ENCODE measurements at places on chromosomes 3 and 15. TPM values are rescaled to one million over a fixed set of nuclear protein-coding genes. Genes with fewer than 3 reads are reported as not detected.

- no peak overlapping the region for H3K27ac ChIP-seq
- H3K4me1 ChIP-seq, result no peaks in the 10 kb centered on the region
- H3K4me3 ChIP-seq, result no peak overlapping the region
- H3K27me3 ChIP-seq, result no peaks in the 10 kb centered on the region
Measured at GRCh38 chr15:63985221-63986184, 60.8 kb downstream of the DAPK2 start.

DNA sequence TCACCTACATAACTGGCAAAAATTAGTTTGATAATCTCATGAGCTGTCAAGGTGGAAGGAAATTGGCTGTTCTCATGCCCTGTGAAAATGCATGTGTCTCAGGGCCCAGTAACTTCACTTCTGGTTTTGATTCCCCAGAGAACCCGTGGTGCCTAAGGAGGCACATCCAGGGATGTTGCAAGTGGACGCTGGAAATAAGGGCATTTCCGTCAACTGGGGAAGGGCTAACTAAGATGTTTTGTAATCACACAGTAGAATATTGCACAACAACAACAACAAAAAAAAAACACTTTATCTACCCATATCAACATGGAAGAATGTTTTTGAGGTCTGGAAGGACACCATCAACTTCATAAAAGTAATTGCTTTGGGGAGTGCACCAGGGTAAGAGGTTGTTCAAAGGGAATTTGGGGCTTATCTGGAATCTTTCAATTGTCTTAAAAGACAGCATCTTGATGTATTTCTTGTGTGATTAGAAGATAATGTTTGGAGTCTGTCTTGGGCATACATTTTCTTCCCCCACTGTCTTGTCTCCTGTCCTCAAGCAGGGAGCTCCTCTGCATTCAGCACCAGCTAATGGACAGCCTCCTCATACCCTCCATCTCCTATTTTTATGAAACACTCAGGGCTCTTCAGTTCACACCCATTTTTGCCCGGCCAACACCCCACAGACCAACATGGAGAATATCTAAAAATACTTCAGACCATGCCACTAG lies 37.2 kb upstream of the PRR20G start:
- H3K27me3 ChIP-seq, result no peaks in the 10 kb centered on the region
- H3K4me1 ChIP-seq, result no peaks in the 10 kb centered on the region
- H3K27ac ChIP-seq, result no peak overlapping the region
- H3K4me3 ChIP-seq, result no peak overlapping the region
- DNase-seq, result no peak

GRCh38 chr3:114745322-114746240 lies 401.5 kb downstream of the ZBTB20 start:
- no peaks in the 10 kb centered on the region for H3K27me3 ChIP-seq
- no peaks in the 10 kb centered on the region for H3K36me3 ChIP-seq

DNA sequence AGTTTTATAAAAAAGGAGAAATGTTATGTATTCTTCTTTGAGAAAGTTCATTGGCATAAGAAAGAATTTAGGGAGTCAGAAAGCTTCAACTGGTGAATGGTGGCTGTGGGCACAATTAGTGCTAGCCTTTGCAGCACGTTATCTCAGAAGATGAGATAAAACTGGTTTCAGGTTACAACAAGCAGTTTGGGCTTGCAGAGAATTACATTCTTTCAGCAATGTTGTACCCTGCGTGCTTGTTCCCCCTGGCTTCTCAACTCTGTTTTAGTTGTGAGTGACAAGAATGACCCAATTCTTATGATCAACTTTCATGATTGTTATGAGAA lies 31.6 kb upstream of the ACP3 start:
- H3K36me3 ChIP-seq, result no peaks in the 10 kb centered on the region
- no peak overlapping the region for H3K27ac ChIP-seq
- H3K27me3 ChIP-seq, result no peaks in the 10 kb centered on the region
- no peaks in the 10 kb centered on the region for H3K4me1 ChIP-seq

DNA sequence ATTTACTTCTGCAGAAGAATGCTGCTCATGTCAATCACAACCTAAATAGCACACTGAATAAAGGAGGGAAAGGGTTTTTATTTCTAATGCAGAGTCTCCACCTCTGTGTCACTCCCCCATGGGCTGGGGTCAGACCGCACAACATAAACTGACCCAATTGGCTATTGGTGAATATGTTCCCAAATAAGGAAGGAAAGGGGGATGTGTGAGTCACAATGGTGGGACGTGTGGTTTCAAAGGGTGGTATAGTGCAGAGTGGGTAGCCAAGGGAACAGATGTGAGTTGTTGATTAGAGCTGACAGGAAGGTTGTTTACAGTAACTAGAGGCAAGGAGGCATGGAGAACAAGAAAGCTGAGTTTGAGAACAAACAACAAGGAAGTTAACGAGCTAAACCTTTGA lies 491.8 kb downstream of the ZPLD1 start:
- H3K4me1 ChIP-seq, result no peaks in the 10 kb centered on the region
- H3K27ac ChIP-seq, result no peak overlapping the region
- DNase-seq, result no peak
- H3K4me3 ChIP-seq, result no peak overlapping the region
- no peaks in the 10 kb centered on the region for H3K27me3 ChIP-seq
- no peaks in the 10 kb centered on the region for H3K36me3 ChIP-seq

- DNase-seq, result no peak
- no peaks in the 10 kb centered on the region for H3K27me3 ChIP-seq
- no peak overlapping the region for H3K27ac ChIP-seq
Measured at GRCh38 chr15:27722102-27722501, 377.0 kb downstream of the OCA2 start.

- H3K27me3 ChIP-seq, result no peaks in the 10 kb centered on the region
- H3K36me3 ChIP-seq, result no peaks in the 10 kb centered on the region
- H3K4me1 ChIP-seq, result peaks cover 3% of the 10 kb centered on the region
- DNase-seq, result no peak
- no peak overlapping the region for H3K27ac ChIP-seq
Measured at GRCh38 chr3:100506355-100506754, 13.9 kb downstream of the TMEM45A start.

GRCh38 chr3:32202496-32202895 lies 36.0 kb upstream of the CMTM8 start:
- H3K4me1 ChIP-seq, result no peaks in the 10 kb centered on the region
- H3K27me3 ChIP-seq, result no peaks in the 10 kb centered on the region
- H3K27ac ChIP-seq, result no peak overlapping the region
- no peak overlapping the region for H3K4me3 ChIP-seq

DNA sequence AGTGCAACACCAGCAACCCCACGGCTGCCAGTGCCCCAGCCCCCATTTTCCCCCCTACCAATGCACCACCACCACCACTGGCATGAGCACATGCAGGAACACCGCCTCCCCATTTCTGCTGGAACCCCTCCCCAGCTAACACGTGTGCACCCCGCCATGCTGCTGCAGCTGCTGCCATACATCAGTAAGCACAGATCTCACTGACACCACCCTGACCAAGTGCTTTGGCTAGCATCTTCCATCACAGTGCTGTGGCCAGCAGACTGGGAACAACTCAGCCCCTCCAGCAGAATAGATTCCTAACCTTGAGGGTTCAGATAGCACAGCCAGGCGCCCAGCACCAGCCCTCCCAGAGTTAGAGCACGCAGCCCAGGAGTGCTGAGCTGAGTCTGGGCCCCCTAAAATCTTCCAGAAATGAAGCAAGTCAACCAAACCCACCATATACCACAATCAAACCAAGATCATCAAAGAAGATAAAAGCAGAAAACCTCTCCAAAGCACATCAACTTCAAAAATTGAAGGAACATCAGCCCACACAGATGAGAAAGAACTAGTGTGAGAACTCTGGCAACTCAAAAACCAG lies 81.2 kb upstream of the CDV3 start:
- no peaks in the 10 kb centered on the region for H3K27me3 ChIP-seq
- no peaks in the 10 kb centered on the region for H3K4me1 ChIP-seq
- no peak overlapping the region for H3K4me3 ChIP-seq
- no peak overlapping the region for H3K27ac ChIP-seq

GRCh38 chr3:5448246-5448645 lies 260.7 kb downstream of the EDEM1 start:
- H3K4me3 ChIP-seq, result no peak overlapping the region
- H3K27ac ChIP-seq, result no peak overlapping the region
- DNase-seq, result no peak
- H3K27me3 ChIP-seq, result no peaks in the 10 kb centered on the region

DNA sequence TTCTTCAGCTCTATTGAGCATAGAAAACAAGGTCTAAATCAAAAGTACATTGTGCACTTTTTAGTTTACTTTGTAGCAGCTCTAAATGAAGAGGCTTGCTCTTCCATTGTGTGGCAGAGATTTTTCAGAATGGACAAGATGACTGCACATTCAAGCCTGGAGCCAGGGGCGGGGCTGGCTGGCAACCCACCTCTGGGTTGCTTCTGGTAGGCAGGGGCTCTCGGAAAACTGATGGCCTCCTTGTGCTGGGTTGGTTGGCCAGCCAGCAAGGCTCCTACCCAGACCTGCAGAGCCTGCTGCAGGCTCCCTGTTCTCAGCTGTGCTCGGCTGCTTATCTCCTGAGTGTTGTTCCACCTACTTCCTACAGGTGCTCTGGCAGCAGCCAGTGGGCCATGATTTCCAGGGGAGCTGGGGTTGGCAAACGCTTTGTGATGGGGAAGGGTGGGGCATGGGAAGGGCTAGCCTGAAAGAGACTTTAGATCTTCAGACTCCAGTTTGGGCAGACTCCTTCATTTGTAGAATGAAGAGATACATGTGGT lies 8.8 kb downstream of the BSN start:
- no peaks in the 10 kb centered on the region for H3K4me1 ChIP-seq
- no peaks in the 10 kb centered on the region for H3K36me3 ChIP-seq
- DNase-seq, result no peak

DNA sequence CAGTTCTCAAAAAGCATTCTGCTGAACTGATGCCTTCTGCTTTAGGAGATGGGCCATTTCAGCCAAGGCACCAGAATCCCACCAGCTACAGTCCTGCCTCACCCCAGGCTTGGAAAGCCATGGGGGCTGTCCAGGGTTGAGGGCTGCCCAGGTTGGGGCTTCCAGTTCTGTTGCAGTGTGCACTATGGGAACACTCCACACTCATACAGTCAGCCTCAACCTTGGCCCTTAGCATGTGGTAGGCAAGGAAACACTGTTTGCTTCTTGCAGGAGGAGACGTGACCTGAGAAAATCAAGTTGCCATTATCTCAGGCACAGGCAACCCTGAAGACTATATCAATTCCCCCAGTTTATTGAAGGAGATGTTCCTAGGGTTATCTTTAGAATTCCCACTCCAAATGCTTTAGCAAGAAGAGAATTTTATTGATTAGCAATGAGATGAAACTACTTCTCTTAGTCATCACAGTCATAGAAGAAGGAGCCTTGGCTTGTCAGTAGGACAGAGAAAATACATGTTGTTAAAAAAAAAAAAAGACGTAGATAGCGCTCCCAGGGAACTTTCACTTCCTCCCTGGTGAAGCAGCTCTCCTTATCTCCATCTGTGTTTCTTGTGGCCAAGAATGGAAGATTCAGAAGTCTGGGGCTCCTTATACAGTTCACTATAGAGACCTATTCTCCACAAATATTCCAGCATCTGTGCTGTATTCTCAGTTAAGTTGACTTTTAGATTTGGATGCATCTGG lies 38.3 kb upstream of the IL12A start:
- H3K27ac ChIP-seq, result no peak overlapping the region
- no peaks in the 10 kb centered on the region for H3K27me3 ChIP-seq
- DNase-seq, result no peak
- no peak overlapping the region for H3K4me3 ChIP-seq

AADAC gene
- total RNA-seq, result not detected

VPS33B gene
- total RNA-seq, result 14.3 TPM

PRKCI gene
- 33.0 TPM for total RNA-seq

STRIT1 gene
- total RNA-seq, result not detected

MEIS2 gene
- 58.7 TPM for total RNA-seq

GRAMD1C gene
- 2.4 TPM for total RNA-seq

AHSG gene
- total RNA-seq, result not detected

ZMYND10 gene
- 0.68 TPM for total RNA-seq

Data from aorta (tissue), 5 donors.